ENCODE measurements at places on chromosomes 16 and 17.

- no peak for DNase-seq
Measured at GRCh38 chr17:6388416-6388815, 46.5 kb downstream of the AIPL1 start.

GRCh38 chr16:4795828-4796572 is 831 bp downstream of the SMIM22 start:
- no peak for DNase-seq

DNA sequence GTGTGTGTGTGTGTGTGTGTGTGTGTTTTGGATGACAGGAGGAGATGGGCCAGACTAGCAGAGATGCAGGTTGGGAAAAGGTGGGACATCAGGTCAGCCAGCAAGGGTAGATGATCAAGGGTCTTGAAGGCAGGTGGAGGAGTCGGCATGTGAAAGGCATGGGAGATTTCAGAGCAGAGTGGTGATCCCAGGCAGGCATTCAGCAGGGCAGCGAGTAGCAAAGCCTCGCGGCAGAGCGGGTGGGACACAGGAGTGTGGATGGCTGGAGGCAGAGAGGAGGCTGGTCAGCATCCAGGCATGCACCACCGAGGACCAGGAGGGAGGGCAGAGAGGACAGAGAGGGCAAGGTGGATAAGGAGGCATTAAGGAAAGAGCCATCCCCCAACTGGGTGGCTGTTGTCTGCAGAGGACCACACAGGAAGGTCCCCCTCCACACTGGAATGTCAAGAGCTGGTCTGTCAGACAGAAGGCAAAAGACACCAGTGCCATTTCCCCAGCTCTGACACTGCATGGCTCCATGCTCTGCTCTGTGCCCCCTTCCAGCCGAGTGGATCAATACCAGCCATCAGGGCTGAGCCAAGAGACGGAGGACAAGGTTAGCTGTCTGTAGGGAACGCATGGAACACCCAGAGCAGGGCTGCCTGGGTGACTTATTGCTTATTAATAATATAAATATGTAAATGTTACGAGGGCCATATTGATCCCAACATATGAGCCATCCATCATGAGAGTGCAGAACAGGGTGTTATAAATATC is 74.8 kb upstream of the RPL38 start:
- DNase-seq = no peak

DNA sequence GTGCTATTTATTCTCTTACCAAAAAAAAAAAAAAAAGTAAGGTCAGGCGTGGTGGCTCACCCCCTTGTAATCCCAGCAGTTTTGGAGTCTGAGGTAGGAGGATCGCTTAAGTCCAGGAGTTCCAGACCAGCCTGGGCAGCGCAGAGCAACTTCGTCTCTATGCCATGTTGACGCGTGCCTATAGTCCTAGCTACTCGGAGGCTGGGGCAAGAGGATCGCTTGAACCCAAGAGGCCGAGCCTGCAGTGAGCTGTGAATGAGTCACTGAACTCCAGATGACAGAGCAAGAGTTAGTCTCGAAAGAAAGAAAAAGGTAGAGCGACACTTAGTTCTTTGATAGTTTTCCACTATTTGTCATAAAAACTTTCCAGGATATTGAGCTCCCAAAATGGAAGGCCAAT is 1.4 kb upstream of the TENT4B start:
- peak; percentile 32 for DNase-seq

DNA sequence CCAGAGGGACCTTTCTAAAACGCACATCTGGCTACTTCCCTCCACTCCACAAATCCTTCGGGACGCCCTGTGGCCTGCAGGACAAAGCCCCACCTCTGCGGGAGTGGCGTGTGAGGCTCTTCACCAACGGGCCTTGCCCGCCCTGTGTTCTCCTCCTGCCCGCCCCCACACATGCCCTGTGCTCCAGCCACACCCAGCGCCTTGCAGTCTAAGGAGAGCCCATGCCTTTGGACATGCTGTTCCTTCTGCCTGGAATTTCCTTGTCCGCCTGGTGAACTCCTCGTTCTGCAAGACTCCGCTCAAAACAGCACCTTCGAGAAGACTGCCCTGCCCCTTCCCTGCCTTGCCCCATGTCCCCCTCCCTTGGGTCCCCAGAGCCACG is 7.4 kb downstream of the ELOB start:
- no peak for DNase-seq
